Urinary bladder (tissue), 4 donors: ENCODE measurements at places on chromosomes 7 and 10. TPM values are rescaled to one million over a fixed set of nuclear protein-coding genes. Genes with fewer than 3 reads are reported as not detected.

TLL2 gene
- polyA plus RNA-seq, result 0.22 TPM

ATP6V0A4 gene
- polyA plus RNA-seq, result not detected

SSC4D gene
- 0.68 TPM for polyA plus RNA-seq

TAS2R4 gene
- polyA plus RNA-seq, result 0.13 TPM

THSD7A gene
- 4.5 TPM for polyA plus RNA-seq

HOXA2 gene
- polyA plus RNA-seq, result 1.3 TPM

PILRA gene
- polyA plus RNA-seq, result 27.8 TPM

KIF11 gene
- 0.82 TPM for polyA plus RNA-seq

NPFFR1 gene
- 0.01 TPM for polyA plus RNA-seq

ADCYAP1R1 gene
- 4.9 TPM for polyA plus RNA-seq

ST8SIA6 gene
- 0.79 TPM for polyA plus RNA-seq

SDHAF3 gene
- 13.1 TPM for polyA plus RNA-seq

CHST12 gene
- polyA plus RNA-seq, result 29.6 TPM

COMMD3 gene
- 40.9 TPM for polyA plus RNA-seq

PRLHR gene
- polyA plus RNA-seq, result 0.16 TPM

TRIM8 gene
- polyA plus RNA-seq, result 116 TPM

ELOVL3 gene
- 0.29 TPM for polyA plus RNA-seq

IGFBP3 gene
- polyA plus RNA-seq, result 183 TPM

PRR15 gene
- polyA plus RNA-seq, result 4.8 TPM
